ENCODE measurements at places on chromosomes 1 and 21.

- DNase-seq = no peak
Measured at GRCh38 chr1:166915941-166916340, 39.9 kb upstream of the TADA1 start.

- DNase-seq = no peak
Measured at GRCh38 chr1:171718216-171718615, 23.6 kb downstream of the VAMP4 start.

GRCh38 chr1:87061742-87062156 lies 147.3 kb downstream of the HS2ST1 start:
- no peak for DNase-seq

GRCh38 chr1:29865051-29865450 lies 628.7 kb downstream of the PTPRU start:
- no peak for DNase-seq

DNA sequence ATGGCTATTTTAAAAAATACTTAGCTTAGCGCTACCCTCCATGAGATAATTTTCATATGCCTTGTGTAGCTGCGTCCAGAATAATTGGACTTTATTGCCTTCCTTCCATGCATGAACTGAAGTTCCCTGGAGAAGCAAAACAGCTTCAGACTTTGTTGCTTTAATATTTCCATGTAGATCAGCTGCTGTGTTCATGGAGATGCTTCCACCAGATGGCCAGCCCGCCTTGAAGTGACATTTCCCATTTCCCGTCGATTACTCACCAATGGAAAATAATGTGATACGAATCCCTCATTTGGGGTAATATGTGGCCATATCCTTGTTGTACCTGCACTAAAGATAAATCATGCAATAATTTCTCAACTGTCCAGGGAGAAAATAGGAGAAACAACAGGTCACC lies 47.4 kb upstream of the CLDN14 start:
- no peak for DNase-seq

DNA sequence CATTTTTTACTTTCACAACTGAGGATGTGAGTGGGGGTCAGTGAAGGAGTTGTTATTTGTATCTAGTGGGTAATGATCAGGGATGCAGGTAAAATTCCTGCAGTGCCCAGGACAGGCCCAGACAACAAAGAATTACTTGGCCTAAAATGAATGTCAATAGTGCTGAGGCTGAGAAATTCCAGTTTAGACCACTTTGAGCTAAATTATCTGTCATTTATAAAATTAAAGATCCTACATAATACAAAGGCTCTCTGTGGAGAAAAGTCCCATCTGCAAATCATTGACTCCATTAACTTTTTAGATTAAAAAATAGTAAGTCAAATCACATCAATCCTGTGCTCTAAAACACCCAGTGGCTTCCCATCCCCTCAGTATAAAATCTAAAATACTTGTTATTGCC lies 130.7 kb upstream of the COL11A1 start:
- DNase-seq = no peak

DNA sequence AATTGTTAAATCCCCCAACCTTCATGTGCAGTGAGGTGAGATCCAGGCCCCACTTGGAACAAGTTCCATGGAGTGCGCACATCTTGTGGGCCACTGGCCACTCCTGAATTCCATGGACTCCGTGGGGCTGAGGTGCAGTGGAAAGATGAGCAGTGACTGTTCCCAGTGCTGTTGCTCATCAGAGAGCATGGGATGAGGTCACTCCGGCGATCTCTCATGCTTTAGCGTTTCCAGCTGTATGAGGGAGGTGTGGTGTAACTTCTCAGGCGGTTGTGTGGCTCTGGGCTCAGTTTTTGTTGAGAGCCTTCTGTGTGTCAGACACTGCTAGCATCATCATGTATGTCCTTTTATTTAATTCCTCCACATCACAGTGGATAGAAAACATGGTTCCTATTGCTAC lies 96.2 kb downstream of the GALNT2 start:
- no peak for DNase-seq

- DNase-seq = no peak
Measured at GRCh38 chr21:40636026-40636425, 210.9 kb downstream of the DSCAM start.

DNA sequence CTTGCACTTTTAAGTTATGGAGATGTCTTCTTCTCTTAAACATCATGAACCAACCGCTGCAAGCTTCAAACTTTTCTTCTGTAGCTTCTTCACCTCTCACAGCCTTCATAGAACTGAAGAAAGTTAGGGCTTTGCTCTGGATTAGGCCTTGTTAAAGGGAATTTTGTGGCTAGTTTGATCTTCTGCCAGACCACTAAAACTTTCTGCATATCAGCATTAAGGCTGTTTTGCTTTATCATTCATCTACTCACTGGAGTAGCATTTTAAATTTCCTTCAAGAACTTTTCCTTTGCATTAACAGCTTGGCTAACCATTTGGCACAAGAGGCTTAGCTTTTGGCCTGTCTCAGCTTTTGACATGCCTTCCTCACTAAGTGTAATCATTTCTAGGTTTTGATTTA lies 43.0 kb upstream of the RGL1 start:
- no peak for DNase-seq

DNA sequence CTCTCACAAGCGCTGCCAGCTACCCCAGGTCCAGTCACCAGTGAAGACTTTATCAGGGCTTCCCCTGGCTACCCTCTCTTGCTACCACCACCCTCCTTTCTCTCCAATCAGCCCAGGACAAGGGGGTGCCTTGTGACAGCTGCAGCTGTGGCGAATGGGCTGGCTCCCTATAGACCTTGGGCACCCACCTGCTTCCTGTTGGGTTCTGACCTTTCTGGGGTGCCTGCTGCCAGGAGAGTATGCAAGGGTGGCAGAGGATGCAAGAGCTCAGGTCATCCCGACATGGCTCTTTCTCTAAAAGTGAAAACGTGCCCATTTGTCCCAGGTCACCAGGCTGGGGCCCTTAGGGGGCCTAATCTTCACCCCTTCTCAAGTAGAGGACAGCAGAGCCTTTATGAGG lies 6.6 kb downstream of the KLHDC8A start:
- DNase-seq = no peak

- no peak for DNase-seq
Measured at GRCh38 chr1:221337106-221337505, 404.8 kb downstream of the DUSP10 start.

DNA sequence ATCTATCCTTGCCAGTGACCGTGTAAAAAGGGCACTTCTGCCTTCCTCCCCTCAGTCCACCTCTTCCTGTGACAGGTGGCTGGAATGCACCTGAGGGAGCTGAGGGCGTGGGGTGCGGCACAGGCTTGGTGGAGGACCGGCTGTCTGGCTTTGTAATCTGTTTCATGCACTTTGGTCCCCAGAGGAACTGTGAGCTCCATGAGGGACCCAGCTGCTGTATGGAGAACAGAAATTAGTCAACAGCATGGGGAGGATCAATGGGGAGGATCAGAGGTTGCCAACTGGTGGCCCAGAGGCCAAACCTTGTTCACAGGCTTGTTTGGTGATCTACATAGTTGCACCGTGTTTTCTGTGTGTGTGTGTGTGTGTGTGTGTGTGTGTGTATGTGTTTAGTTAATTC lies 19.0 kb upstream of the LUZP1 start:
- DNase-seq = no peak

DNA sequence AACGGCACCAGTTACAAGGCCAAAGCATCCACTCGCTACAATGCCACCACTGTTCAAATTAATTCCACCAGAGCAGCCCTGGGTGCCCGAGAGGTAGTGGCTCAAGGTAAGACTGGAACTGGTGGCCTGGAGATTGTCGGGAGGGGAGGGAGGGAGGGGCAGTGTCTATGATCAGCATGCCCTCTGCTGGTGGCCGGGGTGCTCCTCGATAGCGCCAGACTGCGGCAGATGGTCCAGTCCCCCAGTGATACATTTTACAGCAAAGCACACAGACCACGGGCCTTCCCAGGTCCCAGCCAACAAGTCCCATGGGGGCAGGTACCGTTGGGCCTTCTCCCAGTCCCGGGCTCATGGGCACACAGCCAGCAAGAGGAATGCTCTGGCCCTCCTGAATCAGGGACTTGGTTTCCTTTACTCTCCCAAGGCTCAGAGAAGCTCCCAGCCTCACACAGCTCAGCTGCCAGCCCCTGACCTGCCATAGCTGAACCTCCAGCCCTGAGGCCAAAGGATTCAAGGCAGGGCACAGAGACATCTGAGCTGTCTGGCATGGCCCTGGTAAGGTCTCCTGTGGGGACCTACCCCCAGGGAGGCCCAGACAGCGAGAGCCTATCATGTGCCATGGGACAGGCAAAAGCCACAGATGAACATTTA lies 15.3 kb downstream of the ACOT7 start:
- DNase-seq = no peak

GRCh38 chr1:221823561-221823960 lies 81.7 kb upstream of the DUSP10 start:
- DNase-seq = no peak

- DNase-seq = no peak
Measured at GRCh38 chr21:41747943-41748738, 18.7 kb downstream of the RIPK4 start.

DNA sequence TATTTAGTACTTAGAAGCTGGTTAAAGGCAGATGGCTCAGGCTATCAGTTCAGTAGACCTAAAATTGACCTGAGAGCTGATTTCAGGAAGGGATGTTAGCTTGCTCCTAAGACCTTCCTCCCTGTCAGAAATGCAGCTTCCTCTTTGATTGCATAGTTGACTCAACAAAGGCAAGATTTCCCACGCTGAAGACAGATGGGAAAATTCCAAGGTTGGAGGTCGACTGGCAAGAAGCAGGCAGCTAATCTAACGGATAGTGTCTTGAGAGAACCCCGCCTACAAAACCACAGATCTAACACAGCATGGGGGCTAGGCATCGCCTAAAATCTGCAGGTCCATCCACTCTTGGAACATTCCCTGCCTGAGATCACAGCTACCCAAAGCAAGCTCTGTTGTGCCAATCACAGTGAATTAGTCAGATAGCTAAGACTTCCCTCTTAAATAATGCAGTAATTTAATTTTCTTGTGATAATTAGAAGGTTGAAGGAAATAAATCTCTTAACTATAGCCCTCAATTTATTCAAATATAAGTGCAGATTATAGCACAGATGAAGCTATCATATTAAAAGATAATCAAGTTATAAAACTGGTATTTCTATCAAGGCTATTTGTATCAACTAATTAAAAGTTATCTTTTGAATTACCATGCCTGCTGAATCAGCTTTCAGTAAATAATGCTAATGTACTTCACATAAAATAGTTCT lies 357.8 kb upstream of the SGIP1 start:
- DNase-seq = no peak

DNA sequence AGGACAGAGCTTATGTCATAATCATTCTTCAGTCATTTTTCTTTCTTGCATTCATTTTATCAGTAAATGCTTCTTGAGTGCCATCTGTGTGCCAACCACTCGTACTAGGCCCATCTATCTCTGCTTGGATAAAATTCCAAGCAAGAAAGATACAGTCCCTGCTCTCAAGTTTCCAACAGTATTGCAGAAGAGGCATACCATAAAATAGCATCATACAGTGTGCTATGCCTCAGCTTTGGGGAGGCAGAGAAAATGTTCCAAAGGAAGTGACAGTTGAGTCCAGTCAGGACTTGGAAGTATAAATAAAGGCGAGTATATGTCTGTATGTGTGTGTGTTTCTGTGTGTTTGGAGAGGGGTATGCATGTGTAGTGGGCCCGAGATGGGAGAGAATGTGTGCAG lies 113.4 kb upstream of the HOOK1 start:
- DNase-seq = no peak

GRCh38 chr1:246219508-246220030 lies 287.5 kb downstream of the SMYD3 start:
- DNase-seq = no peak

GRCh38 chr1:236514703-236515442 lies 8.9 kb upstream of the LGALS8 start:
- no peak for DNase-seq

GRCh38 chr1:160623862-160624261 lies 23.0 kb downstream of the SLAMF1 start:
- DNase-seq = no peak

- DNase-seq = no peak
Measured at GRCh38 chr1:41486371-41487125, 2.1 kb upstream of the EDN2 start.

DNA sequence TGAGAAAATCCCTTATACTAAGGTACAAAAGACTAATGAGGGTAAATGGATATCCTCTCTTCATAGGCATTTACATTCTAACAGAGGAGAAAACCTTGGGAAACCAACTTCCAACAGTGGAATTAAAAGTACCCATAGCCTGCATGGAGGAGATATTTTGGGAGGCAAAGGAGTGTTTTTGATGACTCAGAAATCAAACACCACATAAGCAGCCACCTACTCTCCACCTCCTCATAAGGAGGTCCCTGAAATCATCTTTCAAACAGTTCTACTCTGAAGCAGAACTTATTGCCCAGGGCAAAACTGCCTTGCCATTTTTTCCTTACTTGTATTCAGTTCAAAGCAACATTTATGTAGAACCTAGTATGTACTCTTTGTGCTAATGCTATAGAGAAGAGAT lies 211.3 kb downstream of the KCNH1 start:
- DNase-seq = no peak

DNA sequence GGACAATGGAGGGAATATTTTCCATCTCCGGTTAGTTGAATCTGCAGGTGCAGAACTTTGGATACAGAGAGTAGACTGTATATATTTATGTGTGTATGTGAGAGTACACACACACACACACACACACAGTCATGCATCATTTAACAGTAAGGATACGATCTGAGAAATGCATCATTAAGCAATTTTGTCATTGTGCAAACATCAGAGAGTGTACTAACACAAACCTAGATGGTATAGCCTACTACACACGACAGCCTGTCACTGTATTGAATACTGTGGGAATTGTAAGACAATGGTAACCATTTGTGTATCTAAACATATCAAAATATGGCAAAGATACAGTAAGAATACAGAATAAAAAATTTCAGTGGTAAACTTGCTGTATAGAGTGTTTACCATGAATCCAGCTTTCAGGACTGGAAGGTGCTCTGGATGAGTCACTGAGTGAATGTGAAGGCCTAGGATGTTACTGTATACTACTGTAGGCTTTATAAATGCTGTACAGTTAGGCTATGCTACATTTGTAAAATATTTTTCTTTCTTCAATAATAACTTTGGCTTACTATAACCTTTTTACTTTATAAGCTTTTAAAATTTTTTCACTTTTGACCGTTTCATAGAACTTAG lies 138.5 kb downstream of the ZZZ3 start:
- DNase-seq = no peak

GRCh38 chr21:46081862-46082712 lies 15.8 kb upstream of the COL6A2 start:
- no peak for DNase-seq
